ENCODE measurements at places on chromosomes 6 and 20. TPM values are rescaled to one million over a fixed set of nuclear protein-coding genes. Genes with fewer than 3 reads are reported as not detected.

C6orf52 gene
- total RNA-seq: not detected

LHFPL5 gene
- not detected for total RNA-seq

BEND6 gene
- 12.4 TPM for total RNA-seq

FIG4 gene
- total RNA-seq: 19.9 TPM

PKHD1 gene
- total RNA-seq: not detected

ANKEF1 gene
- 2.5 TPM for total RNA-seq

AKAP12 gene
- 45.4 TPM for total RNA-seq

SRMS gene
- not detected for total RNA-seq
